ENCODE measurements at places on chromosomes 5 and 9. TPM values are rescaled to one million over a fixed set of nuclear protein-coding genes. Genes with fewer than 3 reads are reported as not detected.

DNA sequence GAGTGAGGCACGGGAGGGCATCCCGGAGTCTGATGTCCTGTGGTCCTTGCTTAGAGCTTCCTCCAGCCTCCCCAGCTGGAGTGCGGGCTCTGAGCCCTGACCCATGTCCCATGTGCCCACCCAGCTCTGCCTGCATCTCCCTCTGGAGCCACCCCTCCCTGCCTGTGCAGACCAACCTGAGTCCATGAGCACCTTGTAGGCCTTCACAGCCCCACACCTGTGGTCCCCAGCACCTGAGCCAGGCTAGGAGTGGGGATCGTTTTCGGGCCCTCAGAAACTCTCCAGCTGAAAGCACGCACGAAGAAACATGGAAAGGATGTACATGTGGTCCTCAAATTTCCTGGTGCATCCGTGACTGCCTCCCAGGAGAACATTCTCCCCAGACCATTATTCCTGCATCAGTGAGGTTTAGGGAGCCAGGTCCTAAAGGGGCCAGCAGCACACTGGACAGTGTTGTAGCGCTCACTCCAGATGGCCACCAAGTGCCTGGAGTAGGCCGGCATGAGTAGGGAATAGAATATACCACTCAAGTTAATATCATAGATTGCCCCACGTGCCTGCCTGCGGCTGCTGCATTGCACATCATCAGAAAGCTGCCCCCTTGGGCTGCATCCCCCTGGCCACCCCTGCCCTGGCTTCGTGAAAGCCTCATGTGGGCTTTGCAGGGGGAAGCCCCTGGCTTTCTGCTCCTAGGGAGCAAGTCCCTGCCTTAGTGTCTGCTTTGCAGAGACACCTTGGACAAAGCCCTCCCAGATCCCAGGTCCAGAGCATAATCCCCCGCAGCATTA, 80.6 kb downstream of the WNK2 start:
- H3K36me3 ChIP-seq, result peaks cover 88% of the 10 kb centered on the region
- no peaks in the 10 kb centered on the region for H3K27me3 ChIP-seq
- H3K27ac ChIP-seq, result no peak overlapping the region
- no peak overlapping the region for H3K4me3 ChIP-seq
- DNase-seq, result no peak

- H3K4me3 ChIP-seq, result no peak overlapping the region
- H3K27ac ChIP-seq, result no peak overlapping the region
- DNase-seq, result no peak
- H3K36me3 ChIP-seq, result no peaks in the 10 kb centered on the region
- no peaks in the 10 kb centered on the region for H3K4me1 ChIP-seq
Observed at GRCh38 chr5:41410737-41411136, 99.7 kb downstream of the PLCXD3 start.

GRCh38 chr9:92324889-92325268, 271 bp downstream of the NOL8 start:
- peak overlapping the region; percentile 97 for H3K27ac ChIP-seq
- H3K4me3 ChIP-seq, result peak overlapping the region; percentile 90
- peaks cover 10% of the 10 kb centered on the region for H3K36me3 ChIP-seq
- peaks cover 4% of the 10 kb centered on the region for H3K4me1 ChIP-seq

GRCh38 chr5:78482948-78483347, 122.5 kb downstream of the SCAMP1 start:
- DNase-seq, result no peak
- peaks cover 2% of the 10 kb centered on the region for H3K36me3 ChIP-seq
- H3K27me3 ChIP-seq, result no peaks in the 10 kb centered on the region
- no peak overlapping the region for H3K4me3 ChIP-seq
- no peaks in the 10 kb centered on the region for H3K4me1 ChIP-seq

Gene IRX2
- total RNA-seq, result 11.0 TPM

Data from spinal cord (tissue), 10 donors.